ENCODE measurements at places on chromosomes 7 and 10. TPM values are rescaled to one million over a fixed set of nuclear protein-coding genes. Genes with fewer than 3 reads are reported as not detected.

The CUZD1 gene
- 1.8 TPM for total RNA-seq

The STK32C gene
- 46.3 TPM for total RNA-seq

The DOCK1 gene
- total RNA-seq, result 23.4 TPM

The ADGRA1 gene
- not detected for total RNA-seq

The GOLGA7B gene
- 4.0 TPM for total RNA-seq

The NUPR2 gene
- total RNA-seq, result not detected
